ENCODE measurements at places on chromosomes 5 and 9.

DNA sequence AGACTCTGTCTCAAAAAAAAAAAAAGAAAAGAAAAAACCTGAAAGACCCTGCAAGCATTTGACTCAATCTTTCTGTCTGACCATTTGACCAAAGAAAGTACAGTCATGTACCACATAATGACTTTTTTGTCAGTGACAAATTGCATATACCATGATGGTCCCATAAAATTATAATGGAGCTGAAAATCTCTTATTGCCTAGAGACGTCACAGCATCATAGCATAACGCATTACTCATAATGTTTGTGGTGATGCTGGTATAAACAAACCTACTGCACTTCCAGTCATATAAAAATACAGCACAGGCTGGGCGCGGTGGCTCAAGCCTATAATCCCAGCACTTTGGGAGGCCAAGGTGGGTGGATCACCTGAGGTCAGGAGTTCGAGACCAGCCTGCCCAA lies 10.5 kb downstream of the ECM2 start:
- no peak for DNase-seq

DNA sequence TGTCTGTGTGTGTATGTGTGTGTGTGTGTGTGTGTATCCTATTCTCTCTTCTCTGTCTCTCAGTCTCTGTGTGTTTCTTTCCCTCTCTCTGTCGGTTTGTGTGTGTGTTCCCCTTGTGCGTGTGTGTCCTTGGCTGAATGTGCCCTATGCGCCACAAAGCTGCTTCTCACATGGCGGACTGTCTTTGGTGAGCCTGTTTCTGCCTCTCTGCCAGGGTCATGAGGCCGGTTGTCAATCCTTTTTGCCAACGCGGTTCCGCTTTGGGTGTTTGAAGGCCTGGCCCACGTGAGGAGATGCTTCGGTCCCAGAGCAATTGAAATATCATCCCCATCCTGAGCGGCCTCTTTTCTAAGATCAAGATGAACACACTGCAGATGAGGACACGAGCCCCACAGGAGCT lies 476.0 kb downstream of the SPATA31A7 start:
- DNase-seq = no peak

- no peak for DNase-seq
Observed at GRCh38 chr5:113487416-113487780, 855 bp downstream of the MCC start.

DNA sequence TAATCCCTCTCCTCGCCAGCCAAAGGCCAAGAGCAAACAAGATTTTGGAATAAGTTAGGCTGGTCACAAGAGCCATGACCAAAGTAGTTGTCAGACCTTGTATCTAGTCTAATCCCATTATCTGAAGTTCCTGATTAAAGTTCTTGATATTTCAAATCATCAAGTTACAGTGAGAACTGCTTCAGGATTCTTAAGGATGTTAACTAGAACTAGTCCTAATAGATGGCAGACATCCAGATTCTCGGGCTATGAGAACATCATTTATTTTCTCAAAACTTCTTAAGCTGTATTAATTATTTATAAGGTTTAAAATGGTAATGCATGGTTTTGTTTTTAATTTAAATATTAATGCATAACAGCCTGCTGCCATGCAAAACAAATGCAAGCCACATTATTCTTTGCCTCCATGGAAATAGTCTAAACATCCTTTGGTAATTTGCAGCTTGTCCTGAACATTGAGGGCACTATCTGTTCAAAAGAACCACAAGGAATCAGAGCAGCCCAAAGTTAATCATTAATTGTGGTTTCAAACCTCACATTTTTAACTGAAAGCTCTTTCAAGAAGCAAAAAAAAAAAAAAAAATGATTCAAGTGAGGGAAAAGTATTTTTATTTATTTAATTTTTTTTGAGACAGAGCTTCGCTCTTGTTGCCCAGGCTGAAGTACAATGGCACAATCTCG lies 95.1 kb downstream of the TTC39B start:
- DNase-seq = no peak

DNA sequence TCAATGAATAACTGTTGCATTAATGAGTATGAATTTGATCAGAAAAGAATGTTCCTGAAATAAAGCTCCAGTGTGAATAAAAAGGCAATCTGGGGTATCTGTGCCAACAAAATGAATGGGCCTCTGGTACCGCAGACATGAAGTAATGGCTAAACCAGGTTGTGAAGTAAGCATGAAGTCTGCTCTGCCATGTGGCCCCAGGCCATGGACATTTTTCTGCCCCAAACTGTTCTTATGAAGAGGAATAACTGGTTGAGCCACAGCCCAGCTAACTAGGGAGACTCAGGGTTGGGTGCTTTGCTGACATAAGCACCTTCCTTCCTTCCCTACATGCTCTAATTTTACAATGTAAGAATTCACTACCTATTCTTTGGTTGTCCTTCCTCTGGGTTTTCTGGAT lies 147.4 kb upstream of the LRRTM2 start:
- DNase-seq = no peak

GRCh38 chr9:76720245-76720644 lies 44.0 kb upstream of the PCA3 start:
- DNase-seq = no peak

GRCh38 chr5:50564079-50564478 lies 102.4 kb upstream of the PARP8 start:
- DNase-seq = peak; percentile 59

DNA sequence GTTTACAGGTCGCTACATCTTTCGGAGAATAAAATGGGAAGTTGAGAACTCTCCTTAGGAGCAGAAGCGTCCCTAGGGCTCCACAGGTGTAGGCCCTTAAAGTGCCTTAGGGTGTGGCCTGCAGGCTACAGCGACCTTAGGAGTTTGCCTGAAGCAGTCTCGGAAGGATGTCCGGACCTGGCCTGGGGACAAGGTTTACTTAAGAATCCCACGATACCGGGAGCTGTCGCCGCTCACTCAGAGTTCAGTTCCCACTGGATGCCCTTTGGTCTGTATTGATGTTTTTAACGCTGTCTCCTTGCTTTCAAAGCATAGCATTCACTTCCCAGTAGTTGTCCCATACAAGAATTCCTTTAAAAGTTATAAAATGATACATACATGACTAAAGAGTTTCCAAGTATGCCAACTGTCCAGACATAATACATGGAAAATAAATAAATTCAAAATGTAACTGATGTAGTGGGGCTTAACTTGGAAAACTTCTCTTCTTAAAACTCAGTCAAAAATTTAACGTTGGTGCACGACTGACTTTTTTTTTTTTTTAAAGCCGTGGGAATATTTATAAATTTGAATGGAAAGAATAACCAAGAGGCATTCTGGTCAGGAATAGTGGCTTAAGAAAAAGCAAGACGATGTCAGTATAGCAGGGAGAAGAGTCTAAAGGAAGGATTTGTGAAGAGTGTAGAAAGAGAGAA lies 848 bp downstream of the RAD50 start:
- no peak for DNase-seq

DNA sequence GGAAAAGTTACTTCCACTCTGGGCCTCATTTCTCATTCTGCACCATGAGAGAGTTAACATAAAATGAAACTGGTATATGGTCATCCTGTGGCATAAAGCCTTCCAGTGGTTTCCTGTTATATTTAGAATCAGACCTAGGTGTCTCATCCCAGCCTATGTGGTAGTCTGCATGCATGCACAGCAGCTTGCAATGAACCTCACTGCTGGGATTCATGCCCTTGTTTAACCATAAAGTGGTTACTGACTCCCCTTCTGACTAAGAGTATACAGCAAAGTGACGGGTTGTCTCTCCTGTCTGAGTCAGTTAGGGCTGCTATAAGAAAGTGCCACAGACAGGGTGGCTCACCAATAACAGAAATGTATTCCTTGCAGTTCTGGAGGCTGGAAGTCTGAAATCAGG lies 14.7 kb upstream of the TDRD7 start:
- DNase-seq = peak; percentile 70

GRCh38 chr9:136520053-136520540 lies 25.8 kb downstream of the NOTCH1 start:
- DNase-seq = no peak

GRCh38 chr5:32018476-32019436 lies 155.4 kb downstream of the GOLPH3 start:
- no peak for DNase-seq

DNA sequence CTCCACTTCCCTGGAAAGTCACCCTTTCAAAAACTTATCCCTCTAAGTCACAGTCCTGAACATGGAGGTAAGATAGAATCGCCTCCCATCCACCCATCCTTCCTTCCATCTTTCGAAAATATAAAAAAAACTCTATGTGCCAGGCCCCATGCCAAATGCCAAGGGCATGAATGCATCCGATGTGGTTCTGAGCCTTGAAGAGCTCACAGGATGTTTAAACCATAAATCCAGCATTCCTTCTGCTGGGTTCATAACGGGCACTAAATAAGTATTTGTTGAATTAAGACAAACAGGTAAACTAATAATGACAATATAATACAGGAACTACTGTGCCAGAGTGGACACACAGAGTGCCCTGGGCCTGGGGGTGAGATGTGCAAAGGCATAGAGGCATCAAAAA lies 147.3 kb downstream of the TTLL11 start:
- DNase-seq = no peak

GRCh38 chr5:78511121-78511906 lies 137.3 kb downstream of the LHFPL2 start:
- DNase-seq = no peak

- DNase-seq = no peak
Observed at GRCh38 chr5:135048286-135048685, 14.3 kb upstream of the PITX1 start.

- DNase-seq = no peak
Observed at GRCh38 chr9:135550344-135550918, 4.5 kb downstream of the OBP2A start.

DNA sequence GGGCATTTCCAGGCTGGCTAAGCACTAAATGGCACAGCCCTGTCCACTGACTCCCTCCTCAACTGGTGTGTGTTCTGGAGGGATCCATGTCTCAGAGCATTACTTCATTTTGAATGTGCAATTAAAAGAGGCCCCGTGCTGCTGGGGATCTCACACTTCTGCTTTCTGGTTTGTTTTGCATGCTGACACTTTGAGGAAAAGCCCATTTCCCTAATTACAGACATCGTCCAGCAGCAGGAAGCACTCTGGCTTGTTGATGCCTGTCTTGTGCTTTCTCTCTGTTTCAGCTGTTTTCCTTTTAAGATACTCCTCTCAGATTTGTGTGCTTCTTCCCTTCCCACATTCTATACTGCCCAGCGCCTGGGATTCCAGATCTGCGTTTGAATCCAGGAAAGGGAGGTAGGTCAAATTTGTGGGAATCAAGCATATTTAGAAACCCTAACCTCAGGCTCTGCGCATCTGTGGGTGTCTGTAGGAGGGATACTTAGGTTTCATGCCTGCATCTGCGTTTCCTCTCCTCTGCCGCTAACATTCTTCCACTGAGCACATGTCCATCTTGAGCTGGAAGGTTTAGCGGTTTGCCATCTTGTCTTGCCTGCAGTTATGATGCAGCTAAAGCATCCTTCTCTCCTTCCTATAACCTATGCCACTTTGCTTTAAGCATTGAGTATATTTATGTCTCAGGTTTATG lies 25.7 kb downstream of the SYK start:
- DNase-seq = no peak

GRCh38 chr9:113580041-113580953 lies 116.8 kb downstream of the RGS3 start:
- peak; percentile 71 for DNase-seq

DNA sequence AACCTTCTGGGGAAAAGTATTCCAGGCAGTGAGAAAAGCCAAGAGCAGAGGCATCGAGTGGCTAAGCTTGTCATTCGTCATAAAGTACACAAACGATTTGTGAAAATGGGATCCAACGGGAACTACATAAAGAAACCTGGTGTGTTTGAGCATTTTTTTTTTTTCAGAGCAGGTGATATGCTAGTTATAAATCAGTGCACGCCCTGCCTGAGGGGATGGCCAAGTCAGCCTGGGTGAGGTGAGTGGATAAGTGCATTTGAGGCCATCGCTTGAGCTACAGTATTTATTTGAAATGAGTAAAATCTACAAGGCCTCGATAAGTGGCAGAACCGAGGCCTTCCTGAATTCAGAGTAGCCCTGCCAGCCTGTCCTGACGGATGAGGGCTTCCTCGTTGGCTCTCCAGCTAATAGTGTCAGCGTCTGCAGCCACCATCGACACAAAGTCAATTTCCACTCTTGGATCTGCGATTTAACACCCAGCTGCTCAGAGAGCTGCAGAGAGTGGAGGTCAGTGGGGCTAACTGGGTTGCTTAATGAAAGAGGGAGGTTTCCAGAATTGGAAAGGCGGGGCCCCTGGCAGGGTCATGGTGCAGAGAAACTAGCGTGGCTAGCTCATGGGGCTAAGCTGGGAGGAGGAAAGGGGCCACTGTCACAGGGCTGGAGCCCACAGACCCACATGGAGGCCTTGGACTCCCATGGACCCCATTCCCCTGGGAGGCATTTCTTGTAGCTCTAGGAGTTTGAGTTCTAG lies 27.3 kb downstream of the PPARGC1B start:
- no peak for DNase-seq

DNA sequence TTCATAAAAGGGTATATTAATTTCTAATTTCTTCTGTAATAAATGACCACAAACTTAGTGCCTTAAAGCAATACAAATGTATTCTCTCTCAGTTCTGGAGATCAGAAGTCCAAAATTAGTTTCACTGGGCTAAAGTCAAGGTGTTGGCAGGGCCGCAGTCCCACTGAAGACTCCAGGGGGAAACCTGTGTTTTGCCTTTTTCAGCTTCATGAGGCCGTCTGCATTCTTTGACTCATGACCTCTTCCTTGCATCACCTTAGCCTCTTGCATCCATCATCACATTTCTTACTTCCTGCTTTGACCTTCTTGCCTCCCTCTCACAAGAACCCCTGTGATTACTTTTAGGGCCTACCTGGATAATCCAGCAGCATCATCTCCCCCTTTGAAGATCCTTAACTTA lies 42.0 kb upstream of the ALDH1B1 start:
- DNase-seq = no peak

DNA sequence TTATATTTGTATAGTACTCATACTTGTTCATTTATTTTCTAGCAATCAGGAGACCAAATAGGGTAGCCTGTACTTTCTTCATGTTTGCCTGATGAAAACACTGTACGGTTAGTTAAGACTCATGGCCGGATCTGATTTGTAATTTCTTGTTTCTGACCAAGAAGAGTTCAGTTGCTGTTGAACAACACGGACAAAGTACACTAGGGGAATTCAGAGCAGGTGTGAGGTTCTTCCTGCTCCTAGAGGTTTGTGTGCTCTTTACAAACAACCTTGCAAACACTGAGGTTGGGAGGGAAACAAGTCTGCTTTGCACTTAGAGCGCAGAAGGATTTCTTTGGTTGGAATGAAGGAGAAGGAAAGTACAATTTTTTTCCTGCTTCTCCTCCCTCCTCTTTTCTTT lies 69.7 kb downstream of the TRIO start:
- DNase-seq = no peak

DNA sequence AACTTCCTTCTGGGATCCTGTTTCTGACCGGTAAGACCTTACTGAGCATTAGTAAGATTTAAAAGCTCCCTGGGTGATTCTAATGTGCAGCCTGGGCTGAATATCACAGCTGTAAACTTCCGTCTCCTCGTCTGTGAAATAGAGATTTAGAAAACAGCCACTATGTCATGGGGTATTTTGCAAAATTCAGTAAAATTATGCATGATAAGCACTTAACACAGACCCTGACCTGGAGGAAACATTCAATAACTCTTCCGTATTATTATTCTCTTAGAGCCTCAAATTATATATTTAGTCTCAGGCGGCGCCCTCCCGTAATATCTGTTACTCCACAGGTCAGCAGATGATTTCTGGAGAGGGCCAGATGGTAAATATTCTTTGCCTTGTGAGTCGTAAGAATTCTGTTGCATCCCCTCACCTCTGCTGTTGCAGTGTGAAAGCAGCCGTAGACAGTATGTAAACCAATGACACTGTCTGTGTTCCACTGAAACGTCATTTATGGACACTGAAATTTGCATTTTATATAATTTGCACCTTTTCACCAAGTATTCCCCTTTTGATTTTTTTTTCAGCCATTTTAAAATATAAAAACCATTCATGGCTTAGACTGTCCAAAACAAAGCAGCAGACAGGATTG lies 39.2 kb upstream of the RARS1 start:
- no peak for DNase-seq

Measured in T-helper 2 cell treated with Interferon-gamma antibody and Interleukin-4, amounts not matched to agents 5 μg/mL and 100 μg/mL, for 36 hours (primary cell).